ENCODE measurements at places on chromosomes 11 and 22. TPM values are rescaled to one million over a fixed set of nuclear protein-coding genes. Genes with fewer than 3 reads are reported as not detected.

UPK3A gene
- not detected for total RNA-seq

TSKU gene
- 16.8 TPM for total RNA-seq

CNTN5 gene
- not detected for total RNA-seq

C11orf91 gene
- total RNA-seq = not detected

CNTF gene
- 0.34 TPM for total RNA-seq

NXPE4 gene
- total RNA-seq = not detected

MRPL21 gene
- total RNA-seq = 69.3 TPM

LAYN gene
- 52.0 TPM for total RNA-seq

TTC36 gene
- not detected for total RNA-seq

RIC3 gene
- not detected for total RNA-seq

CHRM4 gene
- total RNA-seq = under 0.01 TPM

LRRC4C gene
- total RNA-seq = not detected

CARD18 gene
- total RNA-seq = not detected

IL18 gene
- total RNA-seq = 0.59 TPM

SCGB1A1 gene
- total RNA-seq = not detected

VPREB1 gene
- total RNA-seq = not detected

PARVA gene
- total RNA-seq = 27.4 TPM

UBQLNL gene
- 0.17 TPM for total RNA-seq

SMTNL1 gene
- not detected for total RNA-seq

MED15 gene
- 45.0 TPM for total RNA-seq

PLAAT4 gene
- total RNA-seq = 5.0 TPM

LRRC56 gene
- total RNA-seq = 0.34 TPM

OR52K2 gene
- not detected for total RNA-seq

OR51A7 gene
- not detected for total RNA-seq

OR5B21 gene
- total RNA-seq = not detected

CABP7 gene
- total RNA-seq = 0.17 TPM

TIGD3 gene
- total RNA-seq = not detected

OR51E1 gene
- not detected for total RNA-seq

CYB5R3 gene
- 171 TPM for total RNA-seq

BTG4 gene
- total RNA-seq = 0.15 TPM

RAB38 gene
- total RNA-seq = 6.2 TPM

SCUBE1 gene
- 0.17 TPM for total RNA-seq

ZNHIT2 gene
- 11.7 TPM for total RNA-seq

OR5P2 gene
- not detected for total RNA-seq

CHADL gene
- total RNA-seq = 0.45 TPM

SERPIND1 gene
- not detected for total RNA-seq

RAB3IL1 gene
- 3.0 TPM for total RNA-seq

ARHGEF17 gene
- total RNA-seq = 33.1 TPM

ALG8 gene
- total RNA-seq = 40.5 TPM

CYP2D6 gene
- total RNA-seq = 0.17 TPM

GAB2 gene
- 5.7 TPM for total RNA-seq

CHRM1 gene
- total RNA-seq = not detected

ENTHD1 gene
- total RNA-seq = not detected

CRYBB2 gene
- not detected for total RNA-seq

SYNGR1 gene
- 5.6 TPM for total RNA-seq

SNX15 gene
- 22.9 TPM for total RNA-seq

CALCA gene
- not detected for total RNA-seq

UPK2 gene
- not detected for total RNA-seq

OR8D4 gene
- total RNA-seq = not detected

KCTD14 gene
- total RNA-seq = 6.9 TPM

UQCR10 gene
- 142 TPM for total RNA-seq

HIC2 gene
- 1.7 TPM for total RNA-seq

GALNT18 gene
- 1.8 TPM for total RNA-seq

APOA5 gene
- not detected for total RNA-seq

CNGA4 gene
- not detected for total RNA-seq

NAALAD2 gene
- total RNA-seq = 2.2 TPM

FAM180B gene
- total RNA-seq = not detected
